ENCODE measurements at places on chromosomes 4 and X.

DNA sequence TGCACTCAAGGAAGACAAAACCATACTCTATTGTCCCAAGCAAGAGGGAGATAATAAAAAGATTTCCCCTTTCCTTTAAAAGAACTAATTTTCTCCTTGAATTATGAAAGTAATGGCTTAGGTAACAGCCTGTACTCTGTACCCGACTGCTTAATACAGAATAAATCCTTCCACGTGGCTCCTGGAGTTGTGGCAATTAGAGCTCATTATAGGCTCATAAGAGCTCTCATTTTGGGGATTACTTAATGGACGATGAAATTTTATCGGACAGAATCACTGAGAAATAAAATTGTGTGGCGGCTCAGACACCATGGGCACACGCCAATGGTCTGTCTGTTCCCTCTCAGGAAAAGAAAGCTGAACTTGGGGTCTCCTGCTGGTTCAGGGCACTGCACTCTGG lies 2.8 kb upstream of the GSX2 start:
- H3K4me3 ChIP-seq: 0 out of 2 replicates have a peak overlapping the region, but pooled peaks have one; percentile 3
- H3K27me3 ChIP-seq: peaks cover 94% of the 10 kb centered on the region
- H3K36me3 ChIP-seq: no peaks in the 10 kb centered on the region
- H3K27ac ChIP-seq: no peak overlapping the region
- peaks cover 63% of the 10 kb centered on the region for H3K4me1 ChIP-seq

DNA sequence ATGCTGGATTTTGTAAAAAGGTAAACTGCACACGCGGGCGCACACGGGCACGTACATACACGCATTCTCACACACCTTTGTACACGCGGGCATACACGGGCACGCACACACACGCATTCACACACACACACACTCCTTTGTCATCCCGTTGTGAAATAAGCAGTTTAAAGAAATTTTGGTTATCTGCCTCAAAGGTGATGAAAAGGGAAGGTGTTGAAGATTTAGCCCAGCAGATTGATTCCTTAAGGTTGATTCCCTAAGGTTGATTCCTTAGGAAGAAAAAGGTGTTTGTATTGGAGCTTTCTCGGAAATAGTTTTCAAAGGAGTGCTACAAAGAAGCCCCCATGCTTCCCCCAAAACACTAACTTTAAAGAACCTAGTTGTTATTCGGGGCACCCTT lies 693 bp downstream of the ATP10D start:
- no peaks in the 10 kb centered on the region for H3K4me1 ChIP-seq
- no peaks in the 10 kb centered on the region for H3K27me3 ChIP-seq
- no peak for DNase-seq
- H3K27ac ChIP-seq: no peak overlapping the region
- no peaks in the 10 kb centered on the region for H3K36me3 ChIP-seq
- H3K4me3 ChIP-seq: peak overlapping the region; percentile 81

GRCh38 chrX:151780621-151781020 lies 46.1 kb downstream of the CNGA2 start:
- H3K4me1 ChIP-seq: no peaks in the 10 kb centered on the region
- DNase-seq: no peak
- no peaks in the 10 kb centered on the region for H3K27me3 ChIP-seq
- H3K36me3 ChIP-seq: no peaks in the 10 kb centered on the region
- no peak overlapping the region for H3K27ac ChIP-seq
- no peak overlapping the region for H3K4me3 ChIP-seq

GRCh38 chr4:79249881-79250503 lies 75.9 kb downstream of the NAA11 start:
- H3K4me3 ChIP-seq: no peak overlapping the region
- H3K4me1 ChIP-seq: no peaks in the 10 kb centered on the region
- no peaks in the 10 kb centered on the region for H3K27me3 ChIP-seq
- H3K27ac ChIP-seq: no peak overlapping the region
- H3K36me3 ChIP-seq: no peaks in the 10 kb centered on the region

DNA sequence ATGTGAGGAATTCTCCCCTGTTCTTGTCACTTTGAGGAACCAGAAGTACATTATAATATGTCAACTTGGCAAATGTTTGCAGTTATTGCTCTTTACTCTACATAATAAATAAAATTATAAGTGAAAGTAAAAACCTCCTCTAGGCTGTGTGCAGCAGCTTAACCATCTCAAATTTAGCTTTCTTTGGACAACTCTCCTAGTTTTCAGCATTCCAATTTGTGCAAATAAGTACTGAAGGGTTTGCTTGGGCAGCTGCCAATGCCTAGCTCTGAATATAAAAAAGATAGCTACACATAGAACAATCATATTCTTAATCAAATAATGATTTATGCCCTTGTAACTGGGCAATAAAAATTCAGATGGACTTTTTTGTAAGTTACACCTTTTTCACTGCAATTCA lies 82.5 kb downstream of the GASK1B start:
- H3K4me1 ChIP-seq: no peaks in the 10 kb centered on the region
- H3K27me3 ChIP-seq: no peaks in the 10 kb centered on the region
- no peak overlapping the region for H3K27ac ChIP-seq
- no peak overlapping the region for H3K4me3 ChIP-seq
- H3K36me3 ChIP-seq: no peaks in the 10 kb centered on the region

- no peak for DNase-seq
- no peak overlapping the region for H3K27ac ChIP-seq
- H3K27me3 ChIP-seq: no peaks in the 10 kb centered on the region
- H3K36me3 ChIP-seq: no peaks in the 10 kb centered on the region
- peaks cover 40% of the 10 kb centered on the region for H3K4me1 ChIP-seq
Measured at GRCh38 chr4:3830774-3831528, 64.8 kb downstream of the ADRA2C start.

GRCh38 chr4:97103252-97103651 lies 1040.0 kb downstream of the STPG2 start:
- no peak overlapping the region for H3K4me3 ChIP-seq
- H3K27ac ChIP-seq: no peak overlapping the region
- H3K36me3 ChIP-seq: no peaks in the 10 kb centered on the region
- DNase-seq: no peak
- no peaks in the 10 kb centered on the region for H3K4me1 ChIP-seq
- no peaks in the 10 kb centered on the region for H3K27me3 ChIP-seq

DNA sequence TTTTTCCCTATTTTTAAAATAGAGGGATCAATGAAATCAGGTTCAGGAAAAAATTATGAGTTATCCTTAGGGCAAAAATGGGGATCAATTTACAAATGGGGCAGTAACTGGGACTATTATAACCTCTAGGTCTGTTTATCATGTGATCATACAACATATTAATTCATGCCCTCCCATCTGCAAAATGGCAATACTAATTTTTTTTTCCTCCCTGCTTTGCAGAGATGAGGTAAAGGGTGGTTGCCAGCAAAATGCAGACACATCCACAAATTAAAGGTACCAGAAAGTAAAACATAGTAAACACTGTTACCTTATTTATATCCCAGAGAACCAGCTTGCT lies 467 bp downstream of the HSD17B11 start:
- H3K36me3 ChIP-seq: no peaks in the 10 kb centered on the region
- DNase-seq: no peak
- H3K27me3 ChIP-seq: no peaks in the 10 kb centered on the region
- H3K4me3 ChIP-seq: peak overlapping the region; percentile 67
- no peak overlapping the region for H3K27ac ChIP-seq

- H3K4me3 ChIP-seq: no peak overlapping the region
- no peaks in the 10 kb centered on the region for H3K36me3 ChIP-seq
- no peaks in the 10 kb centered on the region for H3K27me3 ChIP-seq
- H3K27ac ChIP-seq: no peak overlapping the region
Measured at GRCh38 chr4:108878806-108879205, 116.0 kb upstream of the ETNPPL start.

GRCh38 chr4:41158274-41158673 lies 56.1 kb downstream of the APBB2 start:
- no peak overlapping the region for H3K4me3 ChIP-seq
- H3K27ac ChIP-seq: no peak overlapping the region
- H3K27me3 ChIP-seq: no peaks in the 10 kb centered on the region
- H3K4me1 ChIP-seq: no peaks in the 10 kb centered on the region

- no peak overlapping the region for H3K4me3 ChIP-seq
- no peaks in the 10 kb centered on the region for H3K27me3 ChIP-seq
- H3K36me3 ChIP-seq: no peaks in the 10 kb centered on the region
- no peak for DNase-seq
Measured at GRCh38 chrX:49838374-49838773, 9.3 kb downstream of the PAGE4 start.

DNA sequence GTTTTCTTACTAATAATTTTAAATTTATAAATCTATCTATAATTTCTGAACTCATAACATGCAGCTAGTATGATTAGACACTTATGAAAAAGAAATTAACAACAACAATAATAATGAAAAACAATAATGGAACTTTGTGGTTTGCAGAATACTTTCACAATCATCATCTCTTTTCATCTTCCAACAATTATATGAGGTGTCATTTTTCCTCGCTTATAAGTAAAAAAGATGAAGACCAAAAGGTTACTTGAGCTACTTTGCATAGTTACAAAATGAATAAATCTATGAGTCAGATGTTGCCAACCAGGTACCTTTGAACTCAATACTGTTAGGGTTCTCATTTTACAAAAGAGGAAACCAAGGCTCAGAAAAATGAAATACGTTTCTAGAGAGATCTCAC lies 98.5 kb upstream of the ELOVL6 start:
- DNase-seq: no peak
- H3K27ac ChIP-seq: no peak overlapping the region
- no peaks in the 10 kb centered on the region for H3K27me3 ChIP-seq
- no peaks in the 10 kb centered on the region for H3K4me1 ChIP-seq
- H3K36me3 ChIP-seq: no peaks in the 10 kb centered on the region
- H3K4me3 ChIP-seq: no peak overlapping the region

- H3K4me3 ChIP-seq: peak overlapping the region; percentile 86
- no peak for DNase-seq
- H3K4me1 ChIP-seq: no peaks in the 10 kb centered on the region
- peak overlapping the region; percentile 98 for H3K27ac ChIP-seq
Measured at GRCh38 chr4:102868153-102868780, 525 bp upstream of the CISD2 start.

- DNase-seq: peak; percentile 42
- H3K4me1 ChIP-seq: peaks cover 19% of the 10 kb centered on the region
- no peaks in the 10 kb centered on the region for H3K36me3 ChIP-seq
Measured at GRCh38 chrX:40171513-40172400, 74.0 kb upstream of the BCOR start.

- no peak overlapping the region for H3K27ac ChIP-seq
- DNase-seq: no peak
- H3K36me3 ChIP-seq: no peaks in the 10 kb centered on the region
- H3K27me3 ChIP-seq: no peaks in the 10 kb centered on the region
- peaks cover 4% of the 10 kb centered on the region for H3K4me1 ChIP-seq
- H3K4me3 ChIP-seq: no peak overlapping the region
Measured at GRCh38 chr4:185542626-185543315, 7.5 kb upstream of the PDLIM3 start.

DNA sequence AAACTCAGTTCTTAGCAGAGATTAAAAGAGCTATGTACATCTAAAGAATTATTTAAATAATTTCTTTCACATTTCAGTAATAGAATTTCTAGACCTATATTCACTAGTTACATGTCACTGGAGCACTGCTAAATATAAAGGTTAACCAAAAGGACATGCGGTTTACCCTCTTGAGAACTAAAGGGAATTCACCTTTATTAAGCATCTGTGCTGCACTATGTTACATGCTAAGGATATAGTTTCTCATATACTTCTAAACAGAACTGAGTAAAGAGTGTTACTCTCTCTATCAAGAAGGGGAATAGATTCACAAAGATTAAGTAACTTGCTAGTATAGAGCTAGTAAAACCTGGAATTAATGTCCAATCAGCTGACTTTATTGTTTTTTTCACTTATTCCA lies 7.6 kb downstream of the SPIN3 start:
- H3K27me3 ChIP-seq: no peaks in the 10 kb centered on the region
- peaks cover 11% of the 10 kb centered on the region for H3K36me3 ChIP-seq
- DNase-seq: no peak
- H3K4me1 ChIP-seq: no peaks in the 10 kb centered on the region
- H3K4me3 ChIP-seq: no peak overlapping the region

DNA sequence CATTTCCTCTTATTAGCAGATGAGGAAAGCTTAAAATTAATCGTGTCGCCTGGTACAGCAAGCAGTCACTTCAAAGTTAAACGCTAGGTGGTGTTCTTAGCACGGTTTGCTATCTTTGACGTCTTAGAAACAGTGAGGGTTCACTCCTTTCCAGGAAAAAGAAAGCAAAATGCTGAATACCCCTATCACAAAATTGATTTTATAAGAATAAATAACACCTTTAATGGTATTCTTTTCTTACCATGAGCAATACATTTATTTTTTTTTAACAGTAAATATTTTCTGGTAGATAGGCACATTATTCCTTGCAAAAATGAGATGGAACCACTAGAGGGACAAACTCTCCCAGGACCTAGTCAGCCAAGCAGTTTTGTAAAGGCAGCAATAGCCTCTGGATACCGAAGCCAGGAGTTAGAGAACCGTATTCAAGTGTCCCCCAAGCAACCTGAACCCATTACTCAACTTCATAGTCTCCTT lies 153.9 kb downstream of the KDR start:
- H3K4me3 ChIP-seq: no peak overlapping the region
- DNase-seq: no peak
- no peaks in the 10 kb centered on the region for H3K27me3 ChIP-seq
- H3K27ac ChIP-seq: no peak overlapping the region
- H3K36me3 ChIP-seq: no peaks in the 10 kb centered on the region

DNA sequence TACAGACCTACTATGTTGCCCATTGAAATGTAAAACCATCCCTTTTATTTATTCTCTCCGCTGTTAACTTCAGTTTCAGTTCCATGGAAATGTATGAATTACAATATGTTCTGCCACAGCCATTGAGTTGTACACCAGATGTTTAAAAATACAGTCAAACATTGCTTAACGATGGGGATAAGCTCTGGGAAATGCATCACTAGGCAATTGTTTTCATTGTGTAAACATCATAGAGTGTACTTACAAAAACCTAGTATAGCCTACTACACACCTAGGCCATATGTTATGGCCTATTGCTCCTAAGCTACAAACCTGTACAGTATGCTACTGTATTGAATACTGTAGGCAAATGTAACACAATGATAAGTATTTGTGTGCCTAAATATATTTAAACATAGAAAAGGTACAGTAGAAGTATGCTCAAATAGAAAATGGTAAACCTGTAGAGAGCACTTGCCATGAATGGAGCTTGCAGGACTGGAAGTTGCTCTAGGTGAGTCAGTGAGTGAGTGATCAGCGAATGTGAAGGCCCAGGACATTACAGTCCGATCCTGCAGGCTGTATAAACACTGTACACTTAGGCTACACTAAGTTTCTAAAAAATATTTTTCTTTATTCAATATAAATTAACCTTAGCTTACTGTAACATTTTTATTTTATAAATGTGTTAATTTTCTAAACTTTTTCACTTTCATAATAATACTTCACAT lies 2.7 kb upstream of the PF4V1 start:
- no peaks in the 10 kb centered on the region for H3K27me3 ChIP-seq
- H3K36me3 ChIP-seq: no peaks in the 10 kb centered on the region
- no peak overlapping the region for H3K27ac ChIP-seq
- DNase-seq: no peak
- no peaks in the 10 kb centered on the region for H3K4me1 ChIP-seq

DNA sequence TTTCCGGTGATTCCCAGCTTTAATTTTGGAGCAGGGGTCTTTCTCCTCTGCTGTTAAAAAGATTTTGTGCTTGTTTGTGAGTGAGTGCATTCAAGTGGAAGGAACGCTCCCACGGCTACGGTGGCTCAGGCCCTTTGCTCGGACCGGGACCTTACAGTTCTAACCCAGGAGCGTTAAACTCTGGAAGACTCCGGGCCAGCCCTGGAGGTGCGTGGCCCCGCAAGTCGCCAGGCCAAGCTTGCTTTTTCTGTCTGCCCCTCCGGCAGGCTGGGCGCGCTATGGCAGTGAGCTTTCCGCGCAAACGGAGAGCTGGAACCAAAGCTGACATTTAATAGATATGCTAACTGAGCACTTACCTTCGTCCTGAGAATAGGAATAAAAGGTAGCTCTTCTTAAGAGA lies 18.3 kb upstream of the PITX2 start:
- DNase-seq: peak; percentile 61
- peaks cover 30% of the 10 kb centered on the region for H3K27me3 ChIP-seq
- no peaks in the 10 kb centered on the region for H3K36me3 ChIP-seq

- DNase-seq: no peak
- no peaks in the 10 kb centered on the region for H3K27me3 ChIP-seq
- peaks cover 2% of the 10 kb centered on the region for H3K4me1 ChIP-seq
Measured at GRCh38 chrX:3549411-3549911, 164.0 kb downstream of the PRKX start.

Measured in H1 (cell line).